ENCODE measurements at places on chromosomes 12 and 14.
A peak's percentile ranks its signal among the peaks of the same experiment; 100 is the strongest.

DNA sequence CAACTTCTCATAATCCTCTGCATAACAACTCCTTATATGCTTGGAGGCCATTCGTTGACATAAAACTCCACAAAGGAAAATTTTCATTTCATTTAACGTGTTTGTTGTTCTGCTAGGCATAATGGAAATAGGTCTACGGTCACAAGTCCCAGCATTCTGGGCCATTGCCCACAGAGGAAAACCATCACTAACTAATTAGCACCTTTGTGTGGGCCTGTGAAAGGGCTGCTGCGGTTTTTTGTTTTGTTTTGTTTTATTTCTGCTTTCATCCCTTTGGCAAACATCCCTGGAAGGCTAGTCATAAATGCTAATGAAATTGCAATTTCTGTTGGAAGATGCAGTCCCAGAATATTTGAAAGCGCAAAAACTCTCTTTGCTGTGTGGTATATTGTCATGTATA lies 180.3 kb downstream of the RMST start:
- DNase-seq: no peak

DNA sequence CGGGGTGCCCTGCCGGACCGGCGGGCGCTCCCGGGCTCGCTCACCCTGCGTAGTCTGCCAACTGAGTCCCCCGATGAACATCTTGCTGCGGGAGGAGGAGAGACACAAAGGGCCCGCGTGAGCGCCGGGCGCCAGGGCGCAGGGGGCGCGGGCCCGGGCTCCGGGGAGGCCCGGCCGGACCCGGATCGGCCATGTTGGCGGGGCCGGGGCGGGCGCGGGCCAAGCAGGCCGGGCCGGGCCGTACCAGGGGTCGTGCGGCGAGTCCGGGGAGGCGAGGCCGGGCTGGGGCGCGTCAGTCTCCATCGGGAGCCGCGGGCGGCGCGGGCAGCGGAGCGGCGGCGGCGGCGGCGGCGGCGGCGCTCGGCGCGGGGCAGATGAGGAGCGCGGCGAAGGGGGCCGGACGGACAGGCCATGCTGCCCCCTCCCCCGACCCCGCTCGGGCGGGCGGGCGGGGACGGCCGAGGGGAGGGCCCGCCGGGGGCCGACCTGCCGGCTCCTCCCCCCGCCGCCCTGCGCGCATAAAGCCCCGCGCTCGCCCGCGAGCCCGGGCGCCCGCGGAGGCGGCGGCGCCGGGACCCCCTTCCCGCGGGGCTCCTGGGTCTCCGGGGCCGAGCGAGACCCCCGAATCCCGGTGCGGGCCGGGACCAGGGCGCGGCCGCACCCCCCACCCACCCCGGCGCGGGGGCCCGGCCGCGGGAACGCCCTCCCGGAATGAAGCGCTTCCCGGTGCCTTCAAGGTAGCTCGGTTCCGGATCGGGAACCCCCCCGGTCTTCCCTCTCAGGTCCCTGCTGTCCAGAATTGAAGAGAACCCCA lies at the start of gene MSI1:
Gene MSI1 (minus strand): TSS at position 376 of the 814 bp plus-strand sequence. CDS start 73 bp downstream, at position 303.
- no peak for DNase-seq

DNA sequence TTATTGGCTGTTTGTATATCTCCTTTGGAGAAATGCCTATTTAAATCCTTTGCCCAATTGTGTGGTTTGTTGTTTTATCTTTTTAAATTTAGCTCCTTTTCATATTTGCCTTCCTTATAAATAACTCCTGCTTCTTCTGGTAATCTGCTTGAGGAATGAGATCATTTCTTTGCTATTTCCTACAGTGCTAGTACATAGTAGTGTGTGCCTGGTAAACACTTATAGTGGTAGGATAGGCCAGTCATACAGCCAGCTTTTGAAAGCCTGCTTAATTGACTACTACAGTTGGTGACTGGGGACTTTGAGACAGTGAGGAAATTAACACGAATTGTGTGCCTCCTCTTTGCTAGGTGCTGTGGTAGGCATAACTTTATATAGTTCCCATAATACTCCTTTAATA lies 68.7 kb downstream of the BORCS5 start:
- peak; percentile 60 for DNase-seq

- DNase-seq: no peak
Measured at GRCh38 chr12:123076604-123077297, 74.1 kb downstream of the PITPNM2 start.

DNA sequence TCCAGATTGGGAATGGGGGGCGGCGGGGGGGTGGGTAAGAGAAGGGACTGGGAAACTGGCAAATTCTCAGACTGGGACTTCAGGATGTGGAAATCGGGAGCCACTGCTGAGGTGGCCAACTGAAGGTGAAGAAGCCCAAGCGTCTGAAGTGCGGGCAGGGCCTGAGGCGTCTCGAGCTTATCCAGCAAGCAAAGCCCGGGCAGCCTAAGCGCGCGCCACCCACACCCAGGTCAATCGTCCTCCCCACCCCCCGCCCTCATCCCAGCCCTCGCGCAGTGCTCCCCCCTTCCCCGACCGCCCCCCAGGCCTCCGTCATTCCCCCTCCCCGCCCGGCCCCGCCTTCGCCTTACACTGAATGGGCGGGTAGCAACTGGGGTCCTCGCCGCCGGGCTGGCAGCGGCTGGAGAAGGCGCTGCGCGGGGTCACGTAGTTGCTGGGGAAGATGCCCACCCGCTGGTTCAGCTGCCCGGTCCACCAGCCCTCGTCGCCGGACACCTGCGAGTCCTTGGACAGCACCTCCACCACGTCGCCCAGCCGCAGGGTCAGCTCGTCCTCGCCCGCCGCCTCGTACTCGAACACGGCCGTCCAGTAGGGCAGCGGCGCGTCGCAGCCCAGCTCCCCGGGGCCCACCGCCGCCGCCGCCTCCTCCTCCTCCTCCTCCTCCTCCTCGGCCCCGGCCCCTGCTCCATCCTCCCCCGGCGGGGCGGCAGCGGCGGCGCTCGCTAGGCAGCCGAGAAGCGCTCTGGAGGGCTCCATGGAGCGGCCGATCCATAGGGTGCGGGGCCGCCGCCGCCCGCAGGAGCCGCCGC lies 693 bp downstream of the MAP3K9 start:
- no peak for DNase-seq

- no peak for DNase-seq
Measured at GRCh38 chr12:71236133-71236660, 78.4 kb upstream of the TSPAN8 start.

DNA sequence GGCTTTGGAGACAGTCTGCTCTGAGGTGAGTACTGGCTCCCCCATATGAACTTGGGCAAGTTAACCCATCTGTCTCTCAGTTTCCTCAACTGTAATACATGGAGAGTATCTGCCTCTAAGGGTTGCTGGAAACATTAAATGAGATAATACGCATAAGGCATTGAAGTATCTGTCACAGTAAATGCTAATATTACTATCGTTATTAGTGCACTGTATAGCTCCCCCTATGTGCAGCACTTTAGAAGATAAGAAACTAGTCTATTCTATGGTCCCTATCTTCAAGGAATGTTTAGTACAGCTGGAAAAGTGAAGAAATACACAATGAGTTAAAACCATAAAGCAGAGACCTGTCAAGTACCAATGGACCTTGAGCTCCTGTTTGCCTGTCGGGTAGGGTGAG lies 51.7 kb upstream of the CFL2 start:
- no peak for DNase-seq

DNA sequence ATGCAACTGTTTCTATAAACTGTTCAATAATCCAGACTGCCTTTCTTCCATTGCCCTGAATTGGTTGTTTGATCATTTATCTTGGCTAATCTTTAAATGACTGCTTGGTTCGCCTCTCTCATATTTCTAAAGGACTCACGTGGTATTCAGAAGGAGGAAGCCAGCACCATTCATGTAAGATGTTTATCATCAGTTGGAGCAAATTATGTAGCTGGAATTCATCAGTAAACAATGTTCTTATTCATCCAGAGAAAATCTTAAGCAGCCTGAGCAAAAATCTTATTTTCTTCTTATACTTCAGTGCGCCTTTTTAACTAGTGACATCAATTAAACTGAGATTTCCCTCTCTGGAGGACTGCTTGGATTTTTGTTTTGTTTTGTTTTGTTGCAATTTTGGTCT lies 538.7 kb upstream of the TMEM132C start:
- DNase-seq: no peak

DNA sequence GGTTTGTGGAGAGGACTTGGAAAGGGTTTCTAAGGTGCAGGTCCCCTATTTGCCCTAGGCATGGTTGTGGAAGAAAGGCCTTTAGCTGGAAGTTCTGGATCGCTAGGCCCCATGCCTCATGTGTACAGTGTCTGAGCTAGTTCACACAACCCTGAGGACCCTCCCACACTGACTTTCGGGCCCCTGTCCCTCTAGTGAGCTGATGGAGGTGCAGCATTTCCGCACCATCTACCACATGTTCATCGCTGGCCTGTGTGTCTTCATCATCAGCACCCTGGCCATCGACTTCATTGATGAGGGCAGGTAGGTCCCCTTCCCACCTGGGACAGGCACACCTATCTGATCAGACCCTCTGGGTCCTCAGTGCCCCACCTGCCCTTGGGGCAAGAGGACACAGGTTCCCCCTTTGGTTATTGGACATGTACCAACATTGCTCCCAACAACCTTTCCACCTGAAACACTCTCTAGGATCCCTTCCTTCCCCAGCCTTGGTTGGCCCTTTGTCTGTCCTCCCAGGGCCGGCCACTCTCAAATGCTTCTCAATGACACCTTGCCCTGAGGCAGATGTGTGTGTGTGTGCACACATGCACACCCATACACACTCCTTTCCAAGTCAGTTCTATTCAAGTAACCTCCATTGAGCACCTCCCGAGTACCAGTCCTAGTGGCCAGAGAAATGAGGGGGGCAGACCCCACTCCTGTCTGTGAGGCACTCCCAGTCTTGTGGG lies 2.6 kb downstream of the SOAT2 start:
- no peak for DNase-seq

- no peak for DNase-seq
Measured at GRCh38 chr14:84707830-84708229, 822.1 kb upstream of the FLRT2 start.

- DNase-seq: no peak
Measured at GRCh38 chr12:89161557-89161956, 190.7 kb downstream of the DUSP6 start.
